Melanocyte of skin (primary cell): ENCODE measurements at places on chromosomes 5 and 9. TPM values are rescaled to one million over a fixed set of nuclear protein-coding genes. Genes with fewer than 3 reads are reported as not detected.

Gene ENTREP1
- total RNA-seq: 3.7 and 5.9 TPM in 2 replicates

Gene FOXD4
- total RNA-seq: under 0.01 TPM in 1 of 2 replicates, not detected in the other

Gene ACTBL2
- total RNA-seq: 0.31 and 0.33 TPM in 2 replicates

Gene SHISAL2B
- not detected in 2 replicates for total RNA-seq

Gene PLEKHG4B
- total RNA-seq: under 0.01 and 0.31 TPM in 2 replicates

Gene UBE2QL1
- total RNA-seq: under 0.01 TPM in 1 of 2 replicates, not detected in the other

Gene IL13
- total RNA-seq: 0.36 TPM in 1 of 2 replicates, not detected in the other

Gene TMEM252
- not detected in 2 replicates for total RNA-seq

Gene SARDH
- total RNA-seq: 3.4 and 7.3 TPM in 2 replicates

Gene FGF1
- 0.33 and 0.46 TPM in 2 replicates for total RNA-seq

Gene AQP3
- total RNA-seq: 1.0 TPM in 1 of 2 replicates, not detected in the other

Gene RBM18
- 12.6 and 16.0 TPM in 2 replicates for total RNA-seq

Gene NUTM2F
- total RNA-seq: not detected in 2 replicates

Gene C1QTNF2
- total RNA-seq: 0.62 and 1.3 TPM in 2 replicates

Gene SLC34A1
- total RNA-seq: 0.69 TPM in 1 of 2 replicates, not detected in the other

Gene PCA3
- total RNA-seq: under 0.01 and 0.34 TPM in 2 replicates

Gene ZNF618
- total RNA-seq: 10.5 and 12.7 TPM in 2 replicates

Gene ORM2
- total RNA-seq: not detected in 2 replicates

Gene SH3PXD2B
- 62.9 and 88.8 TPM in 2 replicates for total RNA-seq

Gene OXCT1
- 38.3 and 45.3 TPM in 2 replicates for total RNA-seq

Gene ZNF483
- 0.69 and 2.2 TPM in 2 replicates for total RNA-seq

Gene GRAMD2B
- total RNA-seq: 10.7 and 20.4 TPM in 2 replicates

Gene PGGT1B
- total RNA-seq: 11.0 and 20.4 TPM in 2 replicates

Gene DTWD2
- 10.3 and 13.6 TPM in 2 replicates for total RNA-seq

Gene NOXA1
- total RNA-seq: 0.36 and 0.69 TPM in 2 replicates

Gene PKD2L2
- 0.33 TPM in 1 of 2 replicates, not detected in the other for total RNA-seq
